ENCODE measurements at places on chromosomes 4 and X. TPM values are rescaled to one million over a fixed set of nuclear protein-coding genes. Genes with fewer than 3 reads are reported as not detected.

DNA sequence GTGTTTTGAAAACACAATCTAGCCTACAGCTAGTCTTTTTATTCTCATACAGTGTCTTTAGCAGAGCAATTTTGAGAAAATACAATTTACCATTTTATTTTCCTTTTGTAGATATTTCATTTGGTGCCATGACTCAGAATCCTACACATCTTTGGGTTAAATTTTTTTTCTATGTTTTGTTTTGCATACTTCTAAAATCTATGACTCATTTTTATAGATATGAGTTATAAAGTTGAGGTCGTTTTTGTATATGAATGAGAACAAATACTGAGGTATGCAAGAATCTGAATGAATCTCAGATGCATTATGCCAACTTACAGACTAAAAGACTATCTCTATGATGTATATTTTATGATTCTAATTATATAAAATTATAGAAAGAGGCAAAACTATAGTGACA, 206.5 kb upstream of the ANXA10 start:
- DNase-seq: no peak
- H3K27ac ChIP-seq: no peak overlapping the region
- no peaks in the 10 kb centered on the region for H3K27me3 ChIP-seq
- no peaks in the 10 kb centered on the region for H3K4me1 ChIP-seq
- no peak overlapping the region for H3K4me3 ChIP-seq

DNA sequence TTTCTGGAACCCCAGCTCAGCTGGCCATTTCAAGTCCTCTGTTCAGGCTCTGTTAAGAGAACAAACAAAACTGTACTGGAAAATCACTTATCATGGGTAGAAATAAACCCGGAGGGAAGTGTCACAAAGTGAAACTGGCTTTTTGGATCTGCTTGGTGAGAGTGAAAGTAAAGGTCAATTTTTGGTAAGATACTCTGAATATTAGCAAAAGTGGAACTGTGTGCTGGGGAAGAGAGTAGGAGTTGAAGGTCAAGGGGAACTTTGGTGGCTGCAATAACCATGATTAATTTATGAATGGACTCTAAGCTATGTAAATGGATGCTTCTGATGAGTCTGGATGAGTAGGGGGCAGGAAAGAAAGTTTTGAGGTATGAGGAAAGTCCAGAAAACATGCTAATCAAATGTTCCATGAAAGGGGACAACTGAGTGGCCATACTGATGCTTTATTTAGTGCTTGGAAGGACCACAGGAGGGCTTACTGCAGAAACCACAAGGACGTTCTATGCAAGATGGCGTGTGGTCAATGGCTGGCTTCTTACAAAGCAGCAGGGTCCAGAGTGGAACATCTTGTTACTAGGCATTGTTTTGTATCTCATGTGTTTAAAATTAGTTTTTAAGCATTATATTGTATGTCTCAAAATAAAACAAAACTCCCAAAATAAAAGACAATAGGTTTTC, 36.8 kb upstream of the TNIP3 start:
- no peak overlapping the region for H3K27ac ChIP-seq
- H3K4me3 ChIP-seq: no peak overlapping the region
- no peak for DNase-seq
- H3K27me3 ChIP-seq: no peaks in the 10 kb centered on the region
- no peaks in the 10 kb centered on the region for H3K36me3 ChIP-seq

GRCh38 chr4:173403051-173403450, 4.1 kb upstream of the SCRG1 start:
- H3K4me1 ChIP-seq: no peaks in the 10 kb centered on the region
- H3K36me3 ChIP-seq: no peaks in the 10 kb centered on the region

Gene CLGN
- total RNA-seq: 5.4 TPM

Gene PARM1
- 0.21 TPM for total RNA-seq

Gene GLRA3
- total RNA-seq: not detected

Gene POU4F2
- total RNA-seq: not detected
